ENCODE measurements at places on chromosomes 3 and 15. TPM values are rescaled to one million over a fixed set of nuclear protein-coding genes. Genes with fewer than 3 reads are reported as not detected.

The CFAP20DC gene
- 10.4 TPM for total RNA-seq

The HEMK1 gene
- 23.0 TPM for total RNA-seq

The MESP2 gene
- not detected for total RNA-seq

The SEMA5B gene
- total RNA-seq = 5.9 TPM

The TRPM7 gene
- 41.0 TPM for total RNA-seq

The SLC38A3 gene
- 44.7 TPM for total RNA-seq

The SAXO2 gene
- total RNA-seq = 6.0 TPM

The ITIH1 gene
- 14.1 TPM for total RNA-seq

DNA sequence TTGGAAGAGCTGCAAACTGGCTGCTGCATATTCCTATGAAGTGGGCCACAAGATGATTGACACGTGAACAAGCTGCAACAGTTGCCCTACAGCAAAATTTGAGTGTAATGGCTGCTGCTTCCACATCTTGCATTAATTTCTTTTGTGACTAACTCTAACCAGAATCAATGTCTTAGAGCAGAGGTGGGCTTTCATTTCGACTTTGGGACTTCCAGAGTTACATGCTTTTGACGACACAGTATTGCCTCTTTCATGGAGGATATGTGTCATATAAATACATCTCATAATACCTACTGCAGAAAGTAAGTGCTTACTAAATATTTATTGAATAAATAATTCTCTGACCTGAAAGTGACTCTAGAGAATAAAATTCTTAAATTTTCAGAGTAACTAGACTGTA is 340.7 kb upstream of the KCNH8 start:
- DNase-seq = no peak

- DNase-seq = no peak
Observed at GRCh38 chr15:59473226-59473625, 35.2 kb downstream of the FAM81A start.

DNA sequence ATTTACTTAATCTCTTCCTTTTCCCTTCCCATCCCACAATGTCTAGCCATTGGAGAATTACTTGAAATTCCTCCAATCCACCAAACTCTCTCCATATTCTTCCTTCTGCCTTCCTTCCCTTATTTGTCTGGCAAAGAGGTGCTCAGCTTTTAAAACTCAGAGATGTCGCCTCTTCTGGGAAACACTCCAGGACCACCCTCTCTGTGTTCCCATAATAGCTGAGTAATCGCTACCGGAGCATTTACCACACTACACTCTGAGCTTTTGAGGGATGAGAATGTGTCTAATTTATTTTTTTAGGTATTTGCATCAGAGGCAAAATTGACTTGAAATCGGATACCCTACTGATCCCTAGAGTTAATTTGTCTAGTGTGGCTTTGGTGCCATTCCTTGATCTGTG is 245.7 kb upstream of the TPRG1 start:
- DNase-seq = no peak

DNA sequence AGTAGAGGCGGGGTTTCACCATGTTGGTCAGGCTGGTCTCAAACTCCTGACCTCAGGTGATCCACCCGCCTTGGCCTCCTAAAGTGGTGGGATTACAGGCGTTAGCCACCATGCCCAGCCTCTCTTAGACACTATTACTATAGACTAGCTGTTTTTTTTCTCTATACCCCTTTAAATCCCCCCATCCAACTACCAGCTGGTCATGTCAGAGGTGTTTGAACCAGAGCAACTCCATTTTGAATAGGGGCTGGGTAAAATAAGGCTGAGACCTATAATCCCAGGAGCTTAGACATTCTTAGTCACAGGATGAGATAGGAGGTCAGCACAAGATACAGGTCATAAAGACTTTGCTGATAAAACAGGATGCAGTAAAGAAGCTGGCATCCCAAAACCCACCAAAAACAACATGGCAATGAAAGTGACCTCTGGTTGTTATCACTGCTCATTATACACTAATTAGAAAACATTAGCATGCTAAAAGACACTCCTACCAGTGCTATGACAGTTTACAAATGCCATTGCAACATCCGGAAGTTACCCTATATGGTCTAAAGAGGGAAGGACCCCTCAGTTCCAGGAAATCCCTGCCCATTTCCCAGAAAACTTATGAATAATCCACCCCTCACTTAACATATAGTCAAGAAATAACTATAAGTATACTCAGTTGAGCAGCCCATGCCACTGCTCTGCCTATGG is 57.8 kb upstream of the GPD1L start:
- no peak for DNase-seq

- DNase-seq = no peak
Observed at GRCh38 chr3:32522682-32523081, 20.0 kb upstream of the CMTM6 start.

- peak; percentile 19 for DNase-seq
Observed at GRCh38 chr15:86624261-86625036, 544.8 kb downstream of the AGBL1 start.

- no peak for DNase-seq
Observed at GRCh38 chr3:185477316-185477715, 21.5 kb downstream of the TMEM41A start.

DNA sequence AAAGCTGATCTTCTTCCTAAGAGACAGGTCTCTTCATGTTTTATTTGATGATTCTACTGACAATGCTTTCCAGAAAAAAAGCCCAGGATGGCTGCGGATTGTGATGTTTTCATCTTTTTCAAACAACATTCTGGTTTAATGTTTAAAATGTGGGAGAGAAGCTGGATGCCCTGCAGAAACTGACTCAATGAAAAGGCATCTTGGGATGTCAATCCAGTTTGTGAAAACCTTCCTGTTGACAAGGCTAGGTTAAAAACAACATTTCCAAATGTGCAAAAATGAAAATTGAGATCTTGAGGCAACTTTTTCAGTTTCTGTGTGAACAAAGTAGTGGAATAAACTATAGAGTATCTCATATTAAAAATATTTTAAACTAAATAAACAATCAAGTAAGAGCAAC is 156.0 kb upstream of the MRPL3 start:
- DNase-seq = no peak

GRCh38 chr3:119580067-119580760 is 922 bp downstream of the ADPRH start:
- no peak for DNase-seq

DNA sequence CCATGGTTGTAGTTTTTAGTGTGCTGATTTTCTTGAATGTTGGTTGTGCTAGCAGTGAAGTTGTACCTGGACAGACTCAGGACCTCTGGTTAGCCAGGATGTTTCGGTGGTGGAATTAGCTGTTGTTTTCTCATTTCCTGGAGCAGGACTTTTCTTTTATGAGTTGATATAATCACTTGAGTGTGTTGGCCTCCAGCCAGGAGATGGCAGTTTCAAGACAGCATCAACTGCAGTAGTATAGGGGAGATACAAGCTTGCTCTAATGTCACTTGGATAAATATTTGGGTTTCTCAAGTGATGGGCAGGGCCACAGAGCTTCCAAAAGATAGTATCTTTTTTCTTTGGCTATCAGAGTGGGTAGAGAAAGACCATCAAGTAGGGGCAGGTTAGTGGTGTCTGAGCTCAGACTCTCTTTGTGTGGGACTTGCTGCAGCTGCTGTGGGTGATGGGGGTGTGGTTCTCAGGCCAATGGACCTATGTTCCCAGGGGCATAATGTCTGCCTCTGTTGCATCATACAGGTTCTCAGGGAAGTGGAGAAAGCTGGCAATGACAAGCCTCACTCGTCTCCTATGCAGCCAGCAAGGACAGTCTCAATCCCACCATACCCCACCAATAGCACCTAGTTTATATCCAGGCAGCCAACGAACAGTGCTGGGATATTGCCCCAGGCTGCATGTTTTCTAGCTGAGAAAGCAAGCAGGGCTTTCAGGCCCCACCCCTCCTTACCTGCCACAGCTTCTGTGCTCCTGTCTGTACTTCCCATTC is 14.6 kb upstream of the OR5K2 start:
- DNase-seq = no peak

DNA sequence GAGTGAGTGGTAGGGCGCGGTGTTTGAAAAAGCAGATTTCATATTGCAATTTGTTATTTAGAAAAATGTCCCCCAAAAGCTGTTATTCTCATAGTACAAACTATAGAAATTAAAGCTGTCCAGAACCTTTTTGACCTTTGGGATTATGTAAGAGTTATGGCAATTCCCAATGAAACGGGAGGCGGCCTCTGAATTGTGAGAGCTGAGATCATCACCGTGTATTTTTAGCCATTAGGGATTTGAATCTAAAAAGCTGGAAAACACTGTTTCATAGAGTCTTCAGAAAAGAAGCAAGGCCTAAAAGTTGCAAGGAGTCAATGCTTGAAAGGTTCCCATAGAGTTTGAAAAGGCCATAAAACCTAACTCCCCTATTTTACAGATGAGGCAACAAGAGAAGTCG is 38.6 kb upstream of the SLC25A26 start:
- no peak for DNase-seq

DNA sequence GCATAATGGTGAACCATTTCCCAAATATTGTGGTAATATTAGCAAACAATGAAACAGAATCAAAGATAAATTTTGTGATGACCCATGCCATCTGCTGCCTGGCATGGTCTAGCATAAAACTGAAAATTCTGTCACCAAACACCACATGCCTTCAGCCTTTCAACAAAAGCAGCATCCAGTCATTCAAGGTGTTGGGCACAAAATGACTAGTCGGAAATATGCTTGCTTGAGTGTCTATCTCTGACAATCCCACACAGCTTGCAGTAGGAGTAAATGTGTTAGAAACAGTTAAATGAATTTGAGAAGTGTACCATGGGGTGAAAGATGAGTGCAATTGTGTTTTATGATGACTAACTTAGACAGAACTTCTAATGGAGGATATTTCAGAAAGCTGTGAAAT is 61.7 kb upstream of the CDIN1 start:
- no peak for DNase-seq

DNA sequence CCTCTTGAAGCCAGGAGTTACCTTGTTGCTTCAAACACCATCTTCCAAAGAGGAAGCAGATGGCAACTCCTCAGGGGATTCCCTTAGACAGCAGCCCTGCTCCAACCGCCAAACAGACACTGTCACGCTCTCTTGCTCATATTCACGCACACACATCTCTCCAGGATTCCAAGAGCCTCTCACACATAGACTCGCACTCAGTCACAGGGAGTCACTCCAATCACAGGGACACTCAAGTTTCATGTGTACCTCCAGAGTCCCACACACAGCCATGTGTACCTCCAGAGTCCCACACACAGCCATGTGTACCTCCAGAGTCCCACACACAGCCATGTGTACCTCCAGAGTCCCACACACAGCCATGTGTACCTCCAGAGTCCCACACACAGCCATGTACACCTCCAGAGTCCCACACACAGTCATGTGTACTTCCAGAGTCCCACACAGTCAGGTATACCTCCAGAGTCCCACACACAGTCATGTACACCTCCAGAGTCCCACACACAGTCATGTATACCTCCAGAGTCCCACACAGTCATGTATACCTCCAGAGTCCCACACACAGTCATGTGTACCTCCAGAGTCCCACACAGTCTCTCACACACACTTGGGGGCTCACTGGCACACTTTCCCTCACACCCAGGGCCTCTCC is 6.1 kb downstream of the VWA5B2 start:
- DNase-seq = no peak

- DNase-seq = no peak
Observed at GRCh38 chr3:128452678-128453275, 13.9 kb downstream of the DNAJB8 start.

GRCh38 chr3:131503320-131503635 is 507 bp upstream of the MRPL3 start:
- no peak for DNase-seq

DNA sequence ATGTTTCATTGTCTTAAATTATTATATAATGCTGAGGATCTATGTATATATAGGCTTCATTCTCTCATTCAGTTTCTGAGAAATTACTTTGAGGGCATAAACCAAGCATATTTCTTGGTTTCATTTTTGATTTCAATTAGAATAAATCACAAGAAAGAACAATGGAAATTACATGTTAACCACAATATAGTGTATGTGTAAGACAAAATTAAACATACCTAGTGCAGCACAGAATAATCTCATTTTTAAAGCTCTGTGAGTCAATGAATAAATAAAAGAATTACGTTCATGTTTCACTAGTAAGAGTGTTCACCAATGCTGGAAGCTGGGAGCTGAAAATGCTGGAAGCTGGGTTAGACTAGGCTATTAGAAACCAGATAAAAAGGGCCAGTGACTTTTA is 72.8 kb downstream of the UBE3A start:
- DNase-seq = no peak

DNA sequence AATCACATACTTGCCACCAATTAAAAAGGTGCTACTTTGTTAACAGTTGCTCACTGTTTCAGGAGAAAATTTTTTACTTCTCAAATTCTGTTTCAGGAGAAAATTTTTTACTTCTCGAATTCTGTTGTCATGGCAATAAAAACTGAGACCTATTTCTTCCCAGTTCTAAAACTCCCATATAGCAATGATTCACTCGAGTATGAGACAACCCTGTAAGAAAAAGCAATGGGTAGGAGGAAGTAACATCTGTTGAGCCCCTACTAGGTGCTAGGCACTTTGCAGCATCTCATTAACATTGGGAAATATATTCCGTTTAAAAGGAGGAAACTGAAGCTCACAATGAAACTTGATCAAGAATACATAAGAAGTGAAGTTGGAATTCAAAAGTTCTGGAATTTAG is 35.1 kb upstream of the IGSF11 start:
- no peak for DNase-seq

DNA sequence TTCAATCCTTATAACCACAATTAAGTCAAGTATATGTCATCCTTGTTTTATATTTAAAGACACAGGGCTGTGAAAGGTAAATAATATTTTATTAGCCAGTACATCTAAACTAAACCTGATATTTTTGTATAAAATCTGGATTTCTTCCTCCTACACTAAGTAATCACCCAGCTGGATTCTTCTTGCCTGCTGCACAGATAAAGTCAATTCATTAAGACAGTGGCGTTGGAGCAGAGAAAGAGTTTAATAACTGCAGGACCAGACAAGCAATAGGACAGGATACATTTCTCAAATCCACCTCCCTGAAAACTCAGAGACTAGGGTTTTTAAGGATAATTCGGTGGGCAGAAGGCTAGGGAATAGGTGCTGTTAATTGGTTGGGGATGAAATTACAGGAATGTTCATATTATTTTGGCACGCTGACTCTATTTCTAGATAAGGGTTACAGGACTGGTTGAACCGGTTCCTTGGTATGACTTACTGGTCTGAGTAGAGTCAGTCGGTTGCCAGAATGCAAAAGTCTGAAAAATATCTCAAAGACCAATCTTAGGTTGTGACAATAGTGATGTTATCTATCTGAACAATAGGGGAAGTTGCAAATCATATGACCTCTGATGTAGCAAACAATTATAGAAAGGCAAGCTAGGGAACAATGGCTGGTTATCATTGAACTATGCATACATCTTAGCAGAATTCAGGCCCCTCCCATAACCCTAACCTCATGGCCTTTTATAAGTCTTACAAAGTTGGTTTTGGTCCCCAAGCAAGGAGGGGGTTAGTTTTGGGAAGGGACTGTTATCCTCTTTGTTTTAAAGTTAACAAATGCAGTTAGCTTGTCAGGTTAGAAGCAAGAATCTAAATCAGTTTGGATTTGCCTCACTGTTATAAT is 244.8 kb downstream of the ALCAM start:
- no peak for DNase-seq
